Mesenteric fat pad (tissue), 1 donor: ENCODE measurements at places on chromosomes 11 and 22. TPM values are rescaled to one million over a fixed set of nuclear protein-coding genes. Genes with fewer than 3 reads are reported as not detected.
A peak's percentile ranks its signal among the peaks of the same experiment; 100 is the strongest.

SLC22A8 gene
- total RNA-seq: not detected

BUD13 gene
- total RNA-seq: 13.4 TPM

ARHGAP20 gene
- total RNA-seq: 20.6 TPM

SMIM35 gene
- total RNA-seq: not detected

LDHAL6A gene
- not detected for total RNA-seq

OR51G1 gene
- not detected for total RNA-seq

PHF5A gene
- total RNA-seq: 35.9 TPM

SEPTIN3 gene
- total RNA-seq: 0.55 TPM

- DNase-seq: no peak
Observed at GRCh38 chr11:117189941-117190544, 9.1 kb upstream of the TAGLN start.

- DNase-seq: no peak
Observed at GRCh38 chr11:77107950-77108349, 5.3 kb downstream of the OMP start.

DNA sequence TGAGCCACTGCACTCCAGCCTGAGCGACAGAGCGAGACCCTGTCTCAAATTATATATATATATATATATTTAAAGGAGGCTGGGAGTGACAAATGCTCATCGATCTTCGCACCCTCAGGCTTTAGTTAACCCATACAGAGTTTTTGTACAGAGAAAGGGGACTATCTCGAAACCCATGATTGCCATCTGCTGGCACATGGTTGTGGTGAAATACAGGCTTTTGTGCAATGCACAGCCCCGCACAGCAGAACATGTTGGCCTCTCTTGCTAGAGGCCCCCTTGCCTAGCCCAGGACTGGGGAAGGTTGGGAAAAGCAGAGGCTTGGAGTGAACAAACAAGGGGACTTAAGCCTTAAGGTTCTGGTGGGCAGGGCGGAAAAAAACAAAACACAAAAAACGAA is 3.6 kb downstream of the MYBPC3 start:
- no peak for DNase-seq

- no peak for DNase-seq
Observed at GRCh38 chr11:72738199-72739141, 13.7 kb downstream of the ARAP1 start.

DNA sequence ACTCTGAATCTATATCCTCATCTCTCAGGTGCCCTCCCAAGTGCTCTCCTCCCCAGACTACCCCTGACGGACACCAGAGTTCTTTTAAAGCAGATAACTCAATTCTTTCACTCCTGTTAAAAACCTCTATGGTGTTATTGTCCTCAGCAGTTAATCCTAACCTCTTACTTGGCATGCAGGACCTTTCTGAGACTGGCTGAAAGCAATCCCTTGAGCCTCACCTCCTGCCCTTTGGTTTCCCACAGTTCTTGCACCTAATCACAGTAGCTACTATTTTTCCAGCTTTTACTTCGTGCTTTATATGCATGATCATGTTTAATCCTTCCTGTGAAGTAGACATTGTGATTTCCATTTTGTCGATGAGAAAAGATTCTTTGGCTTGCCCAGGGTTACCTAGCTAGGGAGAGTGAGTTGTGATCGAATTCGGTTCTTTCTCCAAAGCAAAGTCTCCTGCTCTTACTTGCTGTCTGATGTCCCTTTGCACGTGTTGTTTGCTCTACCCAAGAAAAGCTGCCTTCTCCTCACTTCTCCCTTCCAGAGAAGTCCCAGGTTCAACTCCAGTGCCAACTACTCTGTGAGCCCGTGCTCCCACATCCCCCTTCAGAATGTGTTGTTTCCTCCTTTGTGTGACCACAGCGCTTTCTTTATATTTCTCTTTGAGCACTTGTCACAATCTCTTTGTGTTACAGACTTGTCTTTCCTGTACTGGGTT is 2.1 kb downstream of the UBE2L3 start:
- DNase-seq: no peak

DNA sequence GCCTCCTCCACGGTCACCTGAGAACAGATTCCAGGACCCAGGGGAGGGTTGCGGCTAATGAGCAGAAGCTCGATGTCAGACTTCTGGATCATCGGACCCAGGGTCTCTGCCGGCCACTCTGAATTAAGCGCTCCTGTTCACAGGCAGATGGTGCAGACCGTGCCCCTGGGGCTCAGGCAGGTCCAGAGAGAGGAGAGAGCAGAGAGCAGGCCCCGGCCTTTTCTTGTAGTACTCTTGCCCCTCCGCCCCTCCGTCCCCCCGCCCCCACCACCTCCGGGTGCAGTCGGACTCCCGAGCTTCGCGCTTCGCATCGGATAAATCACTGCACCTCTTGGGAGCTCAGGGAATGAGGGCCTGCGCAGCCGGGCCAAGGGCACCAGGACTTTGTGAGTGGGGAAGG is 50.3 kb downstream of the RPS6KA4 start:
- no peak for DNase-seq

DNA sequence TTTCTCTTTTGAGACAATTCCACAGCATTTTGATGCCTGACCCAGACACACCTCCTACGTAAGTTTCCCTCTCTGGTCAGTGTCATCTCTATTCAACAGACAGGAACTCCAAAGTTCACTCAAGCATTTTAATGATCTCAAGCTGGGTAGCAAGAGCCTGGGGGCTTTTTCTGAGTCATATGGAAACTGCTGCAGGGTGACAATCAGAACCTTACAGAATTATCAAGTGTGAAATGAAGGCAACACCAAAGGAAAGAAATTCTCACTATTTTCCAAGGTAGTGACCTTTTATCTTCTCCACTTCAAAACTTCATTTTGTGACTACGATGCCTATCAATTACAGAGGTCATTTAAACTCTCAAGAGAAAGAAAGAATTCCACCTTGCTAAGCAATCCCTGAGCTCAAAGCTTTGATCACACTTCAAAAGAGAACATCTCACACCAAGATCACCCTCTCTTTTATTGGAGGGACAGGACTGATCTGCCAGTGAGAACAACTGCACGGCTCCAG is 229.0 kb upstream of the ZC3H12C start:
- DNase-seq: no peak

DNA sequence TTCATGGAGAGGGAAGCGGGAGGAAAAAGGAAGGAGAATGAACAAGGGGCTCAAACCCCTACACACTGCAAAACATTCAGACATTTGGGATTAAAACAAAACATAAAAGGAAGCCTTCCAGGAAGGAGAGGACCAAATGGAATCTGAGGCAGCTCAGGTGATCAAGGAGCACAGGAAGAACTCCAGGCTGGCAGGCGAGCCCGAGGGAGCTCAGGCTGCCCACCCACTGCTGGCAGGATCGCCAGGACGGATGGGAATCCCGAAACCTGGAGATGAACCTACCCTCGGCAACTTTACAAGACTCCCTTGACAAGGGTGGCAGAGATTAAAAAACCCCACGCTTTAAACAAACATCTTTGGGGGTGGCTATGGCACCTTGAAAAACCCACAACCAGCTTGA is 5.0 kb upstream of the PYGM start:
- peak; percentile 53 for DNase-seq

GRCh38 chr22:19943082-19944026 is 1.7 kb upstream of the TXNRD2 start:
- no peak for DNase-seq

- DNase-seq: no peak
Observed at GRCh38 chr11:130778705-130779104, 137.6 kb downstream of the SNX19 start.

DNA sequence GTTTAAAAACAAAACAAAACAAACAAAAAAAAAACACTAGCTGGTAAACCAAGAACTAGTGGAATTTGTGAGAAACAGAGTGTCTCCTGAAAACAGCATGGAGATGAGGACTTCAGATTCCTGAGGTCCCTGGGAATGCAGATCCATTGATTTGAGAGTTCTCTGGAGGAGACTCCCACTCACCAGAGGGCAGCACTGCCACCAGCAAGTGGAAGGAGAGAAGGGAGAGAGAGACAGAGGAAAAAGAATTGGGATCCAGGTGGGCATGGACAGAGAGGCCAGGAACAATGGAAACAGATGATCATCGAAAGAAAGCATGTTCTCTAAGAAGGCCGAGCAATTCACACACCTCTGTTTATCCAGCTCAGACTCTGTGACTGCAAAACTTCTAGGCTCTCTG is 31.8 kb downstream of the ETS1 start:
- no peak for DNase-seq

DNA sequence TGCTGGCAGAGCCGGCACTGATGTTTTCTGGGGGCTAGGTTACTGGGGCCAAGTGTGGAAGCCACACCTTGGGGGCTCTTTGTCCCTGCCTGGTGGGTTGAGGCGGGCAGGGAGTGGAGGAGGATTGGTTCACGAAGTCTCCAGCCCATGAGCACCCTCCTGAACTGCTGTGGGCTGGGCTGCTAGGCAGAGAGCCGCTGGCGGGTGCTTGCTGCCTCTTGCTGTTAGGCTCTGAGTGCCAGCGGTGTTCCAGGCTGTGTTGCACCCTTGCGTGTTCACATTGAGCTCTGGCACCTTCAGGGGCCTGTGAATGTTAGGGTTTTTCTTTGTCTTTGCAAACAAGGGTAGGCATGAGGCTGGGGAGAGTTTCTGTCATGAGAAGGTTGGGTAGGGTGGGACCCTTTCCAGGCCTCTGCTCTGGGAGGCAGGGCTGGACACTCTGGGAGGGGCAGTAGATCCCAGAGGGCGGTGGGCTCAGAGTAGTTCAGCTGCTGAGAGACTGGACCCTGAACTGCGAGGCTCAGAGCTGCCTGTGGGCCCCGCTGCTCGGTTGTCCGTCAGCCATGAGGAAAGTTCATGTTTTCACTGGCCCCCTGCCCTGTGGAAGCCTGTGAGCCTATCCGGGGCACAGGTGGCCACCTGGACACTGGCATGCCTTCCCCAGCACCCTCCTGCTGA is 24.0 kb upstream of the TMEM191C start:
- peak; percentile 64 for DNase-seq

DNA sequence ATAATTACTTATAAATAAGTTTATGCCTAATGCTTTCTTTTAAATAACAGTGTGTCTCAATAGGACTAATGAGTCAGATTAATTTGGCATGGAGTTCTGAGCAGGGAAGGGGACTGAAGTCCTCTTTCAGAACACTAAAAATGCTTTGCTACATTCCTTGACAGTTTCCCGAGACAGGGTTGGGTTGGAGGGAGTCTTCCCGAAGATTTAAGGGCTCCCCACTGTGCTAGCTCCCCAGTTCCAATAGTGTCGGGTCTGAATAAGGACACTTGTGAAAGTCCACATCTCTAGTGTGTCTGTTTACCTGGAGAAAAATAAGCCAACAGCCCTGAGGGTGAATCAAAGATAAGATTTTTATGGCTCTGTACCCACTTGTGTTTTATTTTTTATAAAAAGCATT is 41.8 kb upstream of the HSD17B12 start:
- DNase-seq: no peak

DNA sequence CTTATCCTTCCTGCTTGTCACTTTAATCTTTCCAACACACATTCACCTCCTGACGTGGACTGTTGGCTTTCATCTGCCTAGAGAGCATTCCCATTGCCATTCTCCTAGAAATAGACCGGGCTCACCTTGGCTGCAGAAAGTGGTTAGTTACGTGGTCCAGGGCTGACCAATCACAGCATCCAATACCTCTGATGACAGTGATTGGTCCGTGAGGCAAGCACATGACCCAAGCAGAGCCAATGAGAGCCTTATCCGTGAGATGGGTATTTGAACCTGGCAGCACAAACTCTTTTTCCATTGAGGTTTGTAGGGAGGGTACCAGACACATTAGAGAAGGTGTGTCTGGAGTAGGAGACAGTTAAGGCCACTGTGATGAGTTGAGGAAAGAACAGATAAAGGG is 85.8 kb downstream of the MIAT start:
- peak; percentile 26 for DNase-seq

DNA sequence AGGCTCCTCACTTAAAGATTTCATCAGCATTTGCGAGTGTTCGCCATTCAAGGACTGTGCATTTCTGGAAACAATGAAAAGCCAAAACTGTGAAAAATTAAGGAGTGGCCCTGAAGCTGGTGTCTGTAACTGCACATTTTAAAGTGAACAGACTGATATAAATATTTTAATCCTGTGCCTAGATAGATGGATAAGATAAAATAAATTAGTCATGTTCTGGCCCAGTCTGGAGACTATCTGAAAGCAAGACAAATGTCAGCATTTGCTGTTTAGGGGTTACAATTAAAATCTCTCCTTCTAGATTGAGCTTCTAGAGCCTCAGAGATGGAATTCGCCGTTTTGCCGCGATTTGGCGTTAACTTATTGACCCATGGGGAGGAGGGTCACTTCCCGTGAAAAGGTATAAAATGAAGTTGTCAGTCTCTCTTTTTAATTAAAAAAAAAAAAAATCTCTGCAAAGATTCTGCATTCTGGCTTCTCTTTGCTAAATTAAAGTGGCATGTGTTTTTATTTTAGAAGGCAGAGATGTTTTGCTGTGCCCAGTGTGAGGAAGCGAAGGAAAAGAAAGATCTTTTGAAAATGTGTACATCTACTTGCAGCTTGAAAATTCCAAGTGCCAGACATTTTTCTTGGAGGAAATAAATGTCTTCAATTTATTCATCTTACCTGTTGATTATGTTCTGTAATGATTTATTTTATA is 79.7 kb upstream of the WNT7B start:
- DNase-seq: no peak

DNA sequence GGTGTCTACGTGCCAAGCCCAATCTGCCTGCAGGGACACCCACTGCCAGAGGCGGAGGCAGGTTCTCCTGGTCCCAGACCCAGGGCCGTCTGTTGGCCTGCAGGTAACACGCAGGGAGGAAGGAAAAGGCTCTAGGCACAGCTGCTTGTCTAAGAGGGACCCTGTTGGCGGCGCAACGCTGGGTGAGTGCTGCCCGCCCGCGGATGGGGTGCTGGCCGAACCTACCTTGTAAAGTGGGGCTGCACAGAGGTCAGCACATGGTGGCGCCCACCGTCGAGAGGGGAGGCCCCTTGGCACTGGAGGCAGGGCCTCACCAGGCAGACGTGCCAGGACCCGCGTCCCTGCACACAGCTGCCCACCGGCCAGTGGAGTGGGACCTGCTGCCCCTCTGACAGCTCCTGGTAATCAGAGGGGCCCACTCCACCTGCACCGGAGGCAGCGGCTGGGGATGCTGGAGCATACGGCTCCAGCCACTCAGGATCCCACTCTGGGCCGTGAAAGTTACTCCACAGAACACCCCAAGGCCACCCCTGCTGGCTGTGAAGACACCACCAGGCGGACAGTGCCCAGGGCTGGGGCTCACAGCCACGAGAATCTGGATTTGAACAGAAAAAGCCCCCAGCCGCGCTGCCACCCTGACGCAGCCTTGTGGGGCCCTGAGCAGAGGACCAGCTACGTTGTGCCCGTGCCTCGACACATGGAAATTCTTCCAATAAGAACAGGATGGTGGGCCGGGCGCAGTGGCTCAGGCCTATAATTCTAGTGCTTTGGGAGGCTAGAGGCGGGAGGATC is 24.0 kb downstream of the TBX1 start:
- no peak for DNase-seq

GRCh38 chr22:26713823-26714449 is 56.5 kb downstream of the MIAT start:
- DNase-seq: no peak

- DNase-seq: no peak
Observed at GRCh38 chr22:50343541-50343935, 411 bp downstream of the PPP6R2 start.

- DNase-seq: no peak
Observed at GRCh38 chr11:67409781-67410368, 5.6 kb upstream of the CARNS1 start.
